ENCODE measurements at places on chromosomes 12 and 14. TPM values are rescaled to one million over a fixed set of nuclear protein-coding genes. Genes with fewer than 3 reads are reported as not detected.

The SLC6A12 gene
- polyA plus RNA-seq: 0.06 TPM

The APOF gene
- polyA plus RNA-seq: not detected

The IFNG-AS1 gene
- polyA plus RNA-seq: 5.5 TPM

The ASIC1 gene
- polyA plus RNA-seq: not detected

The DDX51 gene
- polyA plus RNA-seq: 71.4 TPM

The FITM1 gene
- polyA plus RNA-seq: 4.6 TPM

The MYL2 gene
- 0.20 TPM for polyA plus RNA-seq

The CCDC88C gene
- 94.3 TPM for polyA plus RNA-seq

The OR4Q2 gene
- not detected for polyA plus RNA-seq

The GALNT8 gene
- polyA plus RNA-seq: 0.63 TPM

The SIX6 gene
- polyA plus RNA-seq: not detected

The XPOT gene
- 11.7 TPM for polyA plus RNA-seq

The NEDD1 gene
- 7.4 TPM for polyA plus RNA-seq

The CALCOCO1 gene
- 163 TPM for polyA plus RNA-seq

The PRKAB1 gene
- polyA plus RNA-seq: 36.4 TPM

The STAT6 gene
- 544 TPM for polyA plus RNA-seq

The RNASE7 gene
- polyA plus RNA-seq: not detected

The PLEKHH1 gene
- polyA plus RNA-seq: 0.37 TPM

The RILPL1 gene
- polyA plus RNA-seq: 2.6 TPM

The PTCSC3 gene
- polyA plus RNA-seq: not detected

The JAG2 gene
- polyA plus RNA-seq: 0.27 TPM

The TAOK3 gene
- polyA plus RNA-seq: 30.0 TPM

The PROX2 gene
- polyA plus RNA-seq: 0.04 TPM

The GYS2 gene
- not detected for polyA plus RNA-seq

The POTEG gene
- 0.24 TPM for polyA plus RNA-seq

The ITPK1 gene
- polyA plus RNA-seq: 34.6 TPM

The E2F7 gene
- 0.15 TPM for polyA plus RNA-seq

The KRT3 gene
- not detected for polyA plus RNA-seq

The ACTR6 gene
- 10.1 TPM for polyA plus RNA-seq

The PPM1H gene
- 0.01 TPM for polyA plus RNA-seq

The RTL1 gene
- not detected for polyA plus RNA-seq
